ENCODE measurements at places on chromosomes 13 and 19.

GRCh38 chr13:111626371-111627305 is 306.2 kb downstream of the TEX29 start:
- no peak for DNase-seq

DNA sequence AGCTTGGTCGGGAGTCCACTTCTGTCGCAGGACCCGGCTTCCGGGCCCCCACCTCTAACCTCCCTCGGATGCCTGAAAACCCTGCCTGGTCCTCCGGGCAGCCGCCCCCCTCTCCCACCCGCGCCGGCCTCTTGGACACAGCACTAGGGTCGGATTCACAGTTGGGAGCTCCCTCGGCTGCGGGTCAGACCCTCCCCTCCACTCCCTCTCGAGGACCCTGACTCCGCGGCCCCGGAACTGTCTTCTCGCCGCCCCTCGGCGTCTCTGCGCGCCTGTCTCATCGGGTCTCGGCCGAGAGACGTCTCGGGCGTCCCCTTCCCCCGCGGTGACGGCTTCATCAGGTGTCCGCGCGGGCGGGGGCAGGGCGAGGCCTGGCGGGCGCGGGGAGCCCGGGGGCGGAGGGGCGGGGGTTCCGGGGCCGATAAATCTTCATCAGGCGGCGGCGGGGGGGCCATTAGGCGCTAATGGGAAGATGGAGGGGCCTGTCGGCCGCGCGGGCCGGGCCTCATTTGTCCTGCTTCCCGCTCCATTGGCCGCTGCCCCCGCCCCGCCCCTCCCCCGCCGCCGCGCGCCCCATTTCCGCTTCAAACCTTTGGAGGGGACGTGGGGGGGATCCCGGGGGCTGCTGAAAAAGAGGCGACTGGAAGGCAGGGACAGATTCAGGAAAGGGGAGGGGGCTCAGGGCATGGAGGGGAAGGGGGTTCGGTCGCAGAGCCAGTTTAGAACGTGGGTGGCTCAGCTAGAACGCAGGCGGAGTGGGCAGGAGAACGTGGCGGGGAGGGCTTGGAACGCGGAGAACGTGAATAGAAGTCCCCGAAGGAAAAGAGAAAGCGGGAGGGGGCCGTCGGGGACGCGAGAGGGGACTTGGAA is 11.8 kb upstream of the ERFL start:
- peak; percentile 55 for DNase-seq

DNA sequence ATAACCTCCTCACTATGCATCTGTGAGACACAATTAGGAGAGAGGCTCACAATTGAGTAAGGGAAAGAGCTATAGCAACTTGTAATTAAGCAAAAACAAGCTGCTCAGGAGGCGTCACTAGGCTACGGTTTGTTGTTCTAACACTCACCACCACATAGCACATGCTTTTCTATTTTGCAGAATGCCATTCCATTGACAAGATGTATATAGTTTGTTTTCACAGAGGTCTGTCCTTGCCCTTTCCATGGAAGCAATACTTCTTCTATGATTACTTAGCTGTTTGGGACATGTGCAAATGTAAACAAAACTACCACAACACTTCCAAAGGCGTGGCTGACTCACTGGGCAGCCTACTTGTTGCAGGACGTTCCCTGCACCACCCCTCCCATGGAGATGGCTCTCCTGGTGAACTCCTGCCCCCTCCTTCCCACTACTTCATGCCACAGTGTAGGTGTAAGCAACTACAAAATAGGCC is 33.9 kb upstream of the FAM216B start:
- DNase-seq: no peak

DNA sequence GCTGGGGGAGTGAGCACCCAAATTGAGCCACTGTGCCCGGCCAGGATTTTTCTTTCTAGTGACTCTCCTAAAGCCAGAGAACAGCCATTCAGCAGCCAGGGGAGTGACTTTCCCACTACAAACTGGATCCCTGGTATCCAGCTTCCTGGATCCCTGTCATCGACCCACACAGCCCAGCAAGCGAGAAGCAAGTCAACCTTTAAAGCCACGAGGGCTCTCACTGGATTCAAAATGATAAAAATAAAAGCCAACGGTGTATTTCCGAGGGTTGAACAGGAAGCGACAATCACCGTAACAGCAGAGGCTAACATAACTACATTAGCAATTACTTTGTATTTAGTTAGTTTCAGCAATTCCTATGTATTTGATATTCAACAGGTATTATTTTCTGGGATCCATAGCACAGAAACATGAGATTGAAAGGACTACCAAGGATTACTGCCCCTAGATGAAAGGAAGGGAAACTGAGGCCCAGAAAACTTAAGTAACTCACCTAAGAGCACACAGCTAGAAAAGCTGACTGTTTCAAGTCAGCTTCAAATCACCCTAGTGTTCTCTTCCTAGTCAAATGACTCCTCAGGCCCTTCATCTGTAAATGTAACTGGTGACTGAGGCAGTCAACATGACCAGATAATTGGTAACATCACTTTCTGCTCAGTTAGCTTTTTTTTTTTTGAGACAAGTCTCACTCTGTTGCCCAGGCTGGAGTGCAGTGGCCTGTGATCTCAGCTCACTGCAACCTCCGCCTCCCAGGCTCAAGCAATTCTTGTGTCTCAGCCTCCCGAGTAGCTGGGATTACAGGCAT is 2.7 kb downstream of the RFX1 start:
- no peak for DNase-seq

DNA sequence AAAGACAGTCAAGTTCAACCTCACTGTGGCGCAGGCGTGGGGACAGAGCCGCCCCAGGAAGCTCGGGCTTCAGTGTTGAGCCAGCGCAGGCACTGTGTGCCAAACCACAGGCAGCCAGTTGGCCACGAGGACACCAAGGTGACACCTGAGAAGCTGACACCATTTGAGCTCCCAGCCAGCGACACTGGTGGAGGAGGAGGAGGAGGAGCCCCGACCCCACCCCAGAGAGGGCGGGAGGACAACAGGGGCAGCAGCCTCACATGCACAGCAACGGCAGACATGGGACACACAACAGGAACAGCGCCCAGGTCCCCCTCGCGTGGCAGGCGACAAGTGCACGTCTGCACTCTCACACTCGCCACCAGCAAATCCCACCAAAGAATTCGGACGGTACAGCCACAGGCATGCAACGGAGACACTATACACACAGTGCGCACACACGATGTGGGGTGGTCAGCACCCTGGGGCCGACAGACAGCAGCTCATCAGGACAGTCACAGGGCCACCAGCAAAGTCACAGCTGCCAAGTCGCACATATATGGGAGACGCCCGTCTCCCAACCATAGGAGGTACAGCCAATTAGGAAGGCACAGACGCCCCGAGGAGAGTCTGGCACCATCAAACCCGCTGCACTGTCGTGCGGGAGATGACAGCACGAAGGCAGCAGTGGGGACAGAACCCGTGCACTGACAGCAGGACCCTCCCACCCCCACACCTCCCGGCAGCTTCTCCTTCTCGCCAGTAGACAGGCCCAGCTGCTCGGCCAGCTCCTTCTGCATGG is 3.4 kb downstream of the EIF3G start:
- DNase-seq: no peak

- DNase-seq: no peak
These were observed 239.8 kb downstream of the COG6 start for GRCh38 chr13:39895254-39895653.

DNA sequence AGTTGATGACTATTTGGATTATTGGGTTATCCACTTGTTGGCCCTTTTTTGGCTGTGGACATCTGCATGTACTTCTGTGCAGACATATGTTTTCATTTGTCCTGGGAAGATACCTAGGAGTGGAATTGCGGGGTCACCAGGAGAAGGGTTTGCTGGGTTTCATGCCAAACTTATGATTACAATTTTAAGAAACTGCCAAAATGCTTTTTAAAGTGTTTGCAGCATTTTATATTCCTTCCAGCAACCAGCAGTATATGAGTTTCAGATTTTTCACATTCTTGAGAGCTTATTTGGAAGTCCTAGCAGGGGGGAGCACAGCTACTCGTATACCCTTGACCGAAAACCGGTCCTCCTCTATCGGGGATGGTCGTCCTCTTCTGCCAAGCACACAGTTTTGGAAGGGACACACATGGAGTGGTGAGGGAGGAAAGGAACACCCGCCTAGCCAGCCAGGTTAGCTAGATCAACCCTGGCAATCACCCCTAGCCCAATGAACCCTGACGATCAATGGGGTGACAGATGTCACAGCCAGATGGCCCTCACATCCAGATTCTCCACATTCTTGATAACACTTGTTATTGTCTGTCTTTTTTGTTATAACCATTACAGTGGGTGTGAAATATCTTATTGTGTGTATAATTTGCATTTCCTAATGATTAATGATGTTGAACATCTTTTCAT is 26.7 kb upstream of the RNF113B start:
- no peak for DNase-seq

GRCh38 chr19:46133101-46133627 is 8.7 kb upstream of the IGFL3 start:
- no peak for DNase-seq

DNA sequence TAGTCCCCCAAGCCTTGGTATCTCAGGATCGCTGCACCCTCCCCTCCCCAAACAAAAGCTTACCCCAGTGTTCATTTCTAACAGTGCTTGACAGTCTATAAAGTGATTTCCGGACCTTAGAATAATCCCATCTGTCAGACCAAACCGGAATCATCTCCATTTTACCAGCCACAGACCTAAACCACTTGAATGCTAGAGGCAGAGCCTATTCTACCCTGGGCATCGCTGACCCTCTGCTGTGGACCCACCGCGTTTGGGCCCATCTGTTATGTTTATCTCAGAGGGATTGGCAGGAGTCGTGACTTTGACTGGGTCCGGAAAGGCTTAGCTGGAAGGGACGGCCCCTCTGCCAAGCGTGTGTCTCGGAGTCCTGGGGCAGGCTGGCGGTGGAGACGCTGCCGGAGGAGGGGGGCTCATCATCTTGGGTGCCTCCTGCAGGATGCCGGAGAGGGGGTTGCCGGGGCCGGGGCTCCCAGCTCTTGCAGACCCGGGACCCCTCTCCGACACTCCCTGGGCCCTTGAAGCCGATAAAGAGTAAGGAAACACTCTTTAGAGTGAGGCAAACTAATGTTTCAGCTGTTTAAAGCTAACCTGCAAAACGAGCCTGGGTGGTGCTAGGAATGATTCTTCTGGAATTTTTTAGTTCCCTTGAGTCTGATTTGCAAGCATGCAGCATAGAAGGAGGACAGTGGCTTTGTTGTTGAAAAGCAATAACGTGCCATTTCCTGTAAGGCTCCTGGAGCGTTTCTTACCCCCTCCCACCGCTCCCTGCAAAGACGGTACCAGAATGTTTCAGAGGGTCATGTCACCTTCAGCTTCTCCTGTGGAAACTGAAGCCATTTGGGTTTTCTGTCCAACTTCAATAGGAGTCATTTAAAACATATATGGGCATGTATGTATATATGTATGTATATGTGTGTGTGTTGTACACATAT is 1.3 kb downstream of the SLC25A42 start:
- peak; percentile 31 for DNase-seq

GRCh38 chr19:19109601-19110000 is 28.7 kb downstream of the TMEM161A start:
- no peak for DNase-seq

GRCh38 chr13:110374431-110375370 is 67.6 kb downstream of the COL4A2 start:
- no peak for DNase-seq

DNA sequence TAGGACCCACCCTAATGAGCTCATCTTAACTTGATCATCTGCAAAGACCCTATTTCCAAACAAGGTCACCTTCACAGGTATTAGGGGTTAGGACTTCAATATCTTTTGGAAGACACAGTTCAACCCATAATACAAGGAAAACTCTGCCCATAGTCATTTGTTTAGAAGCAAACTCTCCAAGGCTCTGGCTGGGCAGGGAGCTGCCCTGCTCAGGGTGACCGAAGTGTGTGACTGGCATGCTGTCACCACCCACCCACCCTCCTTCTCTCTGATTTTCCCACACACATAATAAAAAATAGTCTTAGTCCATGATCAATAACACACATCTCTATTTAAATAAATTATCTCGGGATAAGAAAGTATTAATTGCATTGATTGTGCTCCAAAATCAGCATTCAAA is 161.1 kb downstream of the KCTD15 start:
- no peak for DNase-seq

DNA sequence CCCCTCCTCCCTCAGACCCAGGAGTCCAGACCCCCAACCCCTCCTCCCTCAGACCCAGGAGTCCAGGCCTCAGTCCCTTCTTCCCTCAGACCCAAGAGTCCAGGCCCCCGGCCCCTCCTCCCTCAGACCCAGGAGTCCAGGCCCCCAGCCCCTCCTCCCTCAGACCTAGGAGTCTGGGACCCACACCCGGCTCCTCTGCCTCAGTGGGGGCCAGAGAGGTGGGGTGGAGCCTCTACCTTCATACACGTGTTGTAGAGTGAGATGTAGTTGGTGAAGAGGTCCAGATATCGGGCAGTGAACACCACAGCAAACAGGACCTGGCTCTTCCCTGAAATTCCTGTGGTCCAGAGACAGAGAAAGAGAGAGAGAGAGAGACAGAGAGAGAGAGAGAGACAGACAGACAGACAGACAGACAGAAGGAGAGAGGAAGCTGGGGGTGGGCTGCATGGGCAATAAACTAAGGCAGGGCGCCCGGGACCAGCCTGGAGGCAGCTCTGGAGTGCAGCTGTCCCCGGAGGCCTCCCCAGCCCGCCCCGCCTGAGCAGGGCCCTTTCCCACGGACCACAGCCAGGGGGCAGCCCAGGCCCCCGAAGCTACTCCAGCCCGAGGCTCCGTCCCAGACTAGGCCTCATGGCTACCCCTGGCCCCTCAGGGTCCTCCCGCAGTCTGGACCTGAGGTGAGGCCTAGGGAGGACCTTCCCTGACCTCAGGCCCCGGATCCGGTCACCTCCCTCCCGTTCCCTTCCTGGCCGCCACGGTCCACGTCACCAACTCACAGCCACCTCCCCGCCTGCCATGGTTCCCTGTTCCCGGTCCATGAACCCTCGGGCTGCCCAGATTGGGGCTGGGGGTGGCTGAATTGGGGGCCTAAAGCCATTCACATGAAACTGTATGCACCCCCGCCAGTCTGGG is 907 bp downstream of the KDELR1 start:
- peak; percentile 55 for DNase-seq
